ENCODE measurements at places on chromosomes 12 and 14.

- DNase-seq = no peak
Observed at GRCh38 chr12:51122844-51123243, 39.4 kb upstream of the CSRNP2 start.

- DNase-seq = peak; percentile 24
Observed at GRCh38 chr14:33839193-33840076, 111.4 kb downstream of the EGLN3 start.

DNA sequence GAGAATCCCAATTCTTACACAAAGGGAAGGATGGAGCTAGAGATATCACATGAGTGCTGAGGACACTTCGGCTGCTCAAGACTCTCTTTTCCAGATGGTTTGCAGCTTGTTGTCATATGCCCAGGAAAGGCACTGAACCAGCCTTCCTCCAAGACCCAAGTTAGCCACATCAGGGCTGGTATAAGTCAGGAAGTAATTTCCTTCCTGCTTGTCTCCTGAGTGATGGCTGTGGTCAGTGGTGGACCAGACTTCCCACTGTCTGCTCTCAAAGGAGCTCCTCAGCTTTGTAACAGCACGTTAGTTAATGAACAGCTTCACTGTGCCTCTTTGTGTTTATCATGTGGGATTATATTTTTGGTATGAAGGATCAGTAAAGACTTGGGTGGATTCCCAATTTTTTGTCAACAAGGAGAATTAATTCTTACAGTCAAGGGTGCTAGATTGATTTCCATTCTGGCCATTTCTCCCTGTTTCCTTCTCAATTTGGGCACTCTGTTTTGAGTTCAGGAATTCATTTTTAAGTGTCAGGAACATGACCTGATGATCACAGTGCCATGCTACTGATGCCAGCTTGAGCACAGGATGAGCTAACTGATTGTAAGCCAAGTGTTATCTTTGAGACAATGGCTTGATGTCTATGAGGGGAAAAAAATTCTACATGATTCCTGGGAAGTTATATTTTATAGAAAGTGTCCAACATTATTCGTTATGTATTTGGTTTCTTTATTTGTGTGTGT lies 145.8 kb downstream of the GCH1 start:
- DNase-seq = no peak

DNA sequence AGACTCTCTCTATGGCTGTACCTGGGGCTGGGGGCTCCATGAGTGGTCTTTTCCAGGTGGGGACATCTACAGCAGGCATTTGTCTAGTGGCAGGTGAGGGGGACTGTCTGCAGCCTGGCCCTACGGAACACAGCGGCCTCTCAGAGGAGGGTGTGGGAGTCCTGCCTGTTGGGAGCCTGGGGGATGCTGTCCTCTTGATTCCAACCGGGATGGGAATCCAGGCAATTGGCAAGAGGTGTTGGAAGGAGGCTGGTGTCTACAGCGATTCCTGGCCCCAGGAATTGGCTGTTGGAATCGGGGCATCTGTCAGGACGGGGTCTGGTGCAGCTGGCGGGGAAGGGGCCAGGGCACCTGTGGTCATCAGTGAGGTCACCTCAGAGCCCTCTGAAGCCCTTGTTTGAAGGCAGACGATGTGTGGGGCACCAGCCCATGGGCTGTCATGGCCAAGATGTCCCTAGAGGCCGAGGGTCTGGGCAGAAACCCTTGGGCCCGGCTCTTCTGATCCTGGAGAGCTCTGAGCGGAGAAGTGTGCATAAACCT lies 386.3 kb downstream of the TMEM121 start:
- no peak for DNase-seq

Measured in progenitor cell of endocrine pancreas (in vitro differentiated cells).